ENCODE measurements at places on chromosomes 16 and 17.

DNA sequence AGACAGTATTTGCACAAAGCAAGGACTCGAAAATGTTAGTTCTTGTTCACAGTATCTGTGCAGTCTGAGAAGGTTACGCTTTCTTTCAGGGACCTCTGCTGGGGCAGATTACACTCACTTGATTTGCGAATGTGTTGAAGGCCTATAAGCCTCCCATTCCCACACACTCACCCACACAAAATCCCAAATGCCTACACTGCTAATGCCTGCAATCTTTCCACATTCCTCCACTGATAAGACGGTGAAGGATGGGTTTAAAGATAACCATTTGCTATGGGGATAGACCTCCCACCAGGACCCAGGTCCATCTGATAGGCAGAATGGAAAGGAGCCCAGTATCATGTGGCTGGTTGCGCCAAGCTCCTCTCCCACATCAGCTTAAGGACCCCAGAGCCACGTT is 394.9 kb upstream of the SALL1 start:
- DNase-seq = no peak

DNA sequence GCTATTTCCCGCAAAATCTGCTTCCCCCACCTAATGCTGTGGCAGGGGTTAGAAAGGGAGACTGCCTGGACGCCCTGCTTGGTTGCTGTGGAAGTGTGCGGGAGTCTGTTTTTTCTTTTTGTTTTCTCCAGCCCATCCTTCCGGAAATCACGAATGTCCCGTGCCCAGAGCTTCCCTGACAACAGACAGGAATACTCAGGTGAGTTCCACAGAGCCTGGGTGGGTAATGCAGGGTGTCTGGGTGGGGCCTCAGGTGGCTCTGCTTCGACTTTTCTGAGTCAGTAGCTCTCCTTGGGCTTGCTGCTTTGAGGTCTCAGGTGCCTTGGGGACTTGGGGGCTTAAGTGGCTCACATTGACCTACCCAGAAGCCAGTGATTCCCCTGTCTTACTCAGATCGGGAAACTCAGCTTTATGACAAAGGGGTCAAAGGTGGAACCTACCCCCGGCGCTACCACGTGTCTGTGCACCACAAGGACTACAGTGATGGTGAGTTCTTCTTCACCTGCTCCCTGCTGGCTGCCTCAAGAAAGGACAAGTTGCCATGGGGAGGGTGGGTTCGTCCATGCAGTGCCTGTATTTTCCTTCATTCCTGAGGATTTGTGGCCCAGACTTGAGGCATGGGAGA is 11.4 kb downstream of the LIMD2 start:
- no peak for DNase-seq

GRCh38 chr16:84194470-84195200 is 3.7 kb downstream of the ADAD2 start:
- DNase-seq = no peak

- DNase-seq = no peak
Measured at GRCh38 chr16:85256190-85256739, 144.0 kb upstream of the CIBAR2 start.

DNA sequence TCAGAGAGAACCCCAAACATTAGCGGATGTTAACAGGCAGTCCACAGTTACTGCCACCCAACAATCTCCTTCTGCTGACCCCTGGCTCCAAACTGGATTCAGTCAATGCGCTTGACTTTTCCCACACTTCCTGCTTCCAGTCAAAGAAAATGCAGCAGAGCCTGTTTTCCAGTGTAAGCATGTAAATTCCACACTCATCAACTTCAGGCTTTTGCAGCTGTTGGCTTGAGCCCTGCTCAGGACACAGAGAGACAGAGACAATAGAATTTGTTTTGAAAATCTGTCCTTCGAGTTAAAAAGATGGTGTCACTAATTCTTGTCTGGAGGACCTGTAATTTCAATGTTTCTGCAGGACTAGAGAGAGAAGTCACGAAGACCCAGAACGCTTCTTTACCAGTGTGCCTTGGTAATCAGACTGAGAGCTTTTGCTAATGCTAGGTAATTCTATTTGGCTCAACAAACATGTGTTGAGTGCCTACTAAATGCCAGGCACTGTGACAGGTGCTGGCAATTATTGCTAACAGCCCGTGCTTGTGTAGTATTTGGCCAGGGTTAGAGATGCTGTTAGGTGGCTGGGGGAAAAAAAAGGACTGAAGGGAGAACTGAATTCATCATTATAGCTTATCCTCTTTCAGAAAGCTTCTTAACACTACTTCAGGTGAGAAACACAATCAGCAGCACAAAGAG is 32.5 kb downstream of the HOXB1 start:
- DNase-seq = peak; percentile 95

DNA sequence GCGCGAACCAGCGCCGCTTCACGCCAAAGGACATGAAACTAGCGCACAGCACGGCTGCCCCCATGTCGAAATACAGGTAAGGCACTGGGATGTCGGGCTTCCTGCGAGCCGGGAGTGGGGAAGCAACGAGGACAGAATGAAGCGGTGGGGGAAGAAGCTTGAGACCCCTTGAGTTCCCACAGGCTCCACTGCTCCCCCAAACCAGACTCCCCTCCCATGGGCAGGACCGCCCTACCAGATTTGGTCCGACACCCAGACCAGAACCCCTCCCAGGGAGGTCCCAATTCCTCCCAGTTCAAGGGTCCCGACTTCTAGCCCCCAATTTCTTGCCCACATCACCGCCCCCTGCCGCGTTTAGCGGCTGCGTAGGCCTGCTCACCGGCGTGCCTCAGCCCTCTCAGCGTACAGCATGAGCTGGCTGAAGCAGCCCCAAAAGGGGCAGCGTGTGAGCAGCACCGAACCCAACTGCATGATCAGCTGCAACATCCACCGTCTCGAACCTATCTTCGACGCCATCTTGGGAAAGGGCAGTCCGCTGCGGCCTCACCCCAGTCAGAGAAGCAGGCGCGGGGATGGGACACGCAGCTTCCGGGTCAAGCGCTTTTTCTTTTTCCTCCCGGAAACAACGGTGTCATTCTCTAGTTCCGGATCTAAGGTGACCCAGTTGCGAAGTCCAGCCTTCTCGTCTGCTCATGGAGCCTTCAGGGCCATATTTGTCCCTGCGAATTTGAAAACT is at the start of gene TMEM101:
Gene TMEM101 (minus strand): TSS at position 527 of the 736 bp plus-strand sequence. CDS start 11 bp downstream, at position 516.
- DNase-seq = peak; percentile 95

GRCh38 chr16:8581831-8582580 is 8.3 kb downstream of the TMEM114 start:
- no peak for DNase-seq

- no peak for DNase-seq
Measured at GRCh38 chr16:3363793-3364192, 8.1 kb downstream of the OR2C1 start.

DNA sequence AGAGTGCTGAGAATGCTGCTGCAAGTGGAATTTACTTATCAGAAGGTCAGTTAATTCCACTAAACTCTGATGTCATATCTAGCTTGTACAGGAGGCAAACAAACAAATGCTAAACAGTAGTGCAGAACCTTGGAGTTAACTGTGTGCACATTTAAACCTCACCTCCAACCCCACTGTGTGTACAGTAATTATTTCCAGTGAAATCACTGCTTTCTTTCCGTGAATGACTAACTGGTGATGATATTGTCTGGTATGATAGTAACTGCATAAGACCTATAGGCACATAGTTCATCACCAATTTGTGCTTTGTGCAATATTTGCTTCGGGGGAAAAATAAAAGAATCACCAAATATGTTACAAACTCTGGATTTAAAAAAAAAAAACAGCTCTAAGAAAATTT is 492.5 kb upstream of the HSBP1 start:
- no peak for DNase-seq

GRCh38 chr16:46830902-46831647 is at the start of gene C16orf87:
Gene C16orf87 (minus strand): TSS chr16:46831180. CDS start chr16:46831149, 31 bp downstream.
- peak; percentile 92 for DNase-seq

GRCh38 chr17:10156948-10157607 is 41.3 kb downstream of the GAS7 start:
- DNase-seq = no peak

GRCh38 chr17:20114466-20114865 is 105.3 kb downstream of the SPECC1 start:
- DNase-seq = no peak

- no peak for DNase-seq
Measured at GRCh38 chr17:1645207-1646171, at the start of gene SCARF1. Gene SCARF1 (minus strand): TSS chr17:1645732. CDS start chr17:1645697, 35 bp downstream.

DNA sequence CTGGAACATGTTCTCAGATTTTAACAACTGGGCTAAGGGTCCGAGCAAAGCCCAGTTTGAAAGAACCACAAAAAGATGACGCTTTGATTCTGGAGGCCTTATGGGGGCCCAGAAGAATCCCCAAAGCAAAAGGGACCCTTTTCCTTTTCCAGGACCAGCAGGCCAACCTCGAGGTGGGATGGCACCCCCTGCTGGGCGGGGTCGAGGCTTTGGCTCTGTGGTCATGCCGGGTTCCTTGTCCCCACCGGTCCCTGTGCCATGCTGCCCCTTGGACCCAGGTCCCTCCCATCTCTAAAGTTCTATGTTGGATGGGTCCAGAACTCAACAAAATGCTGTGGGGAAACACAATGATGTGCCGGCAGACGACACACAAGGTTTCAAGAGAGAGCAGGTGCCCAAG is 30.9 kb downstream of the TMEM204 start:
- DNase-seq = no peak

GRCh38 chr17:3803308-3803640 is 2.3 kb upstream of the ITGAE start:
- no peak for DNase-seq

DNA sequence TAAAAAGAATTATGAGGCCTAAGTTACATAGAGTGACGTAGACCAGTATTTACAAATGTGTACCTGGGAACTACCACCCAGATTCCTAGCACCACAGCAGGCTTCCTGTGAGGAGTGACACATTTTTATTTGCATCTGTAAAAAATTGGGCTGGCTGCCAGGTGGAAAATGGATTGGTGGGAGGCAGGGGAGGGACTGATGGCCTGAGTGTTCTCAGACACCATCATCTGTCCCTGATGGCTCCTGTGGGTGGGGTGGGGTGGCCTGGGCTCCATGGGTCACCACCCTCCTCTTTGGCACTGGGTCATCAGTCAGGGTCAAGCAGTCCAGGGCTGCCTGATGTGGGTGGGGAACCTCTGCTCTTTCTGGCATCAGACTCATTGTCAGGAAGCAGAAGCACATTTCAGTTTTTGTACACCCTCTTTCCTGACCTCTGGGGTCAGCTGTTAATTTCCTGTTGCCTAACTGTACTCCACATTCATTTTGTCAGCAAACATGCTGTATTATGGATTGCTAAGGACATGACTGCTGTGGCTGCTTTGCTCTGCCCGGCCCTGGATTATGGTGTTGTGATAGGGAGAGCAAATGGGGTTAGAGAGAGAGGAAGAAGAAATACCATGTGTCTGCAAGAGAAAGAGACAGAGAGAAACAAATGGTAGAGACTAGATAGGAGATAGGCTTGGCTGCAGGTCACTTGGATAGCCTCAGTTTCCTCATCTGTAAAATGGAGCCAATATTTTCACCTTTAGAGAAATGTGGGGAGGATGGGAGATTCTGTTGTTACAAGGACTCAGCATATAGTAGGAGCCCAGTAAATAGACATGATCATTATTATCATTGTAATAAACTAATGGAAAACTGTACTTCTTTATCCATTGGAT is 11.6 kb upstream of the MFAP4 start:
- DNase-seq = peak; percentile 34

GRCh38 chr17:8073627-8074484 is 13.7 kb downstream of the ALOX12B start:
- DNase-seq = peak; percentile 64

GRCh38 chr16:72783716-72784318 is 264.1 kb downstream of the ZFHX3 start:
- DNase-seq = no peak

DNA sequence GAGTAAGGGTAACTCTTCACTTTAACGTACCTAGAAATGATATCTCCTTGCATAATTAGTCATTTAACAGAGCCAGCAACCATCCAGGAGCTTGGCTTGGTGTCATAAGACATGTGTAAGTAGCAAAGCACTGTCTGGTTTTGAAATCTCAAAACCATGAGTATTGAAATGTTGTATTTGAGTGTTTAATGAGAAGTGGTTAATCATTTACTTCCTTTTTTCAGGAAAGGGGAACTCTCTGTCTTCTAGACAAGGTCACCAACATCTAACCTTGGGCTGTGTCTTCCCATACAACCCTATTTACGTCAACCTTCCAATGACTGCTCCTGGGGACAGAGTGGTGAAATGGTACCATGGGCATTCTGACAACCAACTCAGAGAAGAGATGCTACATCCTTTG is 27.1 kb downstream of the PMP22 start:
- DNase-seq = no peak

- peak; percentile 95 for DNase-seq
Measured at GRCh38 chr16:62014319-62014923, 21.8 kb downstream of the CDH8 start.

DNA sequence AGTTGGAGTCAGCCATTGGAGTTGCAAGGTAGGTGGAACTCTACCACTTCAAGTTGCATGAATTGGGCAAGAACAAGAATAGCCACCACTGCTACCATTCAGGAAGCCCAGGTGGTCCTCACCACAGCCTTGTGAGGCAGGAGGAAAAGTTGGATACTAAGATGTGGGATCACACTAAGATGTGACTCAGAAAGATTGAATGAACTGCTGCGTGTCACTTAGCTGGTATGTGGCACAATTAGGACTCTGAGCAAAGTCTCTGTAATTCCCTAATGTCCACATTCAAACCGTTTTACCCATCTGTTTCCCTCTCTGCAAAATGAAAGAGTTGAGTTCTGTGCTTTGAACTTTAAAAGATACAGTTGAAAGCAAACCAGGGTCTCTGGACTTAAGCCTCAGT is 44.7 kb upstream of the HS3ST3A1 start:
- no peak for DNase-seq

DNA sequence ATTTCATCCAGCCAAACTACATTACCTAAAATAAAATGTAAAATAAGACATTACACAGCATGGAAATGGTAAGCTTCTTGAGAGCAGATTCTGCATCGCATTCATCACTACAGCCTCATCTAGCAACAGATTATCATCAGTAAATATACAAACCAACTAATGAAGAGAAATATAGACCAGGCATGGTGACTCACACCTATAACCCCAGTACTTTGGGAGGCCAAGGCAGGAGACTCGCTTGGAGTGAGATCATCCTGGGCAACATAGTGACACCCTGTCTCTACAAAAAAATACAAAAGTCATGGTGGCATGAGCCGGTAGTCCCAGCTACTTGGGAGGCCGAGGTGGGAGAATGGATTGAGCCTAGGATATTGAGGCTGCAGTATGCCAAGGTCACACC is 19.9 kb downstream of the NCBP3 start:
- no peak for DNase-seq

GRCh38 chr16:66705790-66706505 is 9.4 kb upstream of the CMTM4 start:
- DNase-seq = no peak

- DNase-seq = peak; percentile 55
Measured at GRCh38 chr16:56608876-56609462, 585 bp downstream of the MT2A start.

DNA sequence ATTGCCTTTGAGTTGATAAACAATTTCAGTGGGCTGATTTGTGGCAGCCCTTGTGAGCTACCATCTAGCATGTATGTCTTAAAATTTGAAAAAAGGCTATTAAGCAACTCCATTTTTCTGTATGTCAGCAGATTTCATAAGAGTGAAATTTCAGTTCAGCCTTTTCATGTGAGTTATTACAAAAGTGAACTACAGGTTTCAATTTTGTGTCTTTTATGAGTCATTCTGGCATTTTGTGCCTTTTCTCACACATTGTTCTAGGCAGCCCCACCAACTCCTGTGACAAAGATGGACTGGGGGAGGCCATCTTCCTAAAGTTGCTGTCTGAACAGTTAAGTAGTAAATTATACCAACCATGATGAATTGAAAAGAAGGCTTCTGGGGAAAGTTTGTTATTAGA is 52.1 kb downstream of the USP10 start:
- DNase-seq = no peak

GRCh38 chr17:21302711-21303425 is 18.4 kb downstream of the MAP2K3 start:
- DNase-seq = no peak

All from NCI-H1417 (cell line).